ENCODE measurements at places on chromosomes 1 and 21.

DNA sequence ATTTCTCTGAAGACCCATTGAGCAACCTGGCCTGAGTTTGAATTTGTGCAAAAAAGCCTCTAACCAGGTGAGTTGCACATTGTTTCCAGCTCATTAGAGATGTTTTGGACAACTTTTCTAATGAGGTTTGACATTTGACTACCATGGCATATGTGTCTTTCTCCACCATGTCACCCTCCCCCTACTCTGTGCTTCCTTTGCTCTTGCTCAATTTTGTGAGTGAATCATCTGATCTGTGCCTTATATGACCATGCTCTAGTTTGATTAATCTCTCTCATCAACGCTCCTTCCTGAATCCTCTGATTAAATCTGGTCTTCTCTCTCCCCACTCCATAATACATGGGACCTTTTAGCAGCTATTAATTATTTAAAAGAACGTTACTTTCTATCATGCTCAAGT, 144.8 kb upstream of the SAMSN1 start:
- peak; percentile 43 for DNase-seq

GRCh38 chr1:208230668-208231529, 13.3 kb downstream of the PLXNA2 start:
- no peak for DNase-seq

- no peak for DNase-seq
Measured at GRCh38 chr1:63753591-63753990, 20.2 kb upstream of the ROR1 start.

DNA sequence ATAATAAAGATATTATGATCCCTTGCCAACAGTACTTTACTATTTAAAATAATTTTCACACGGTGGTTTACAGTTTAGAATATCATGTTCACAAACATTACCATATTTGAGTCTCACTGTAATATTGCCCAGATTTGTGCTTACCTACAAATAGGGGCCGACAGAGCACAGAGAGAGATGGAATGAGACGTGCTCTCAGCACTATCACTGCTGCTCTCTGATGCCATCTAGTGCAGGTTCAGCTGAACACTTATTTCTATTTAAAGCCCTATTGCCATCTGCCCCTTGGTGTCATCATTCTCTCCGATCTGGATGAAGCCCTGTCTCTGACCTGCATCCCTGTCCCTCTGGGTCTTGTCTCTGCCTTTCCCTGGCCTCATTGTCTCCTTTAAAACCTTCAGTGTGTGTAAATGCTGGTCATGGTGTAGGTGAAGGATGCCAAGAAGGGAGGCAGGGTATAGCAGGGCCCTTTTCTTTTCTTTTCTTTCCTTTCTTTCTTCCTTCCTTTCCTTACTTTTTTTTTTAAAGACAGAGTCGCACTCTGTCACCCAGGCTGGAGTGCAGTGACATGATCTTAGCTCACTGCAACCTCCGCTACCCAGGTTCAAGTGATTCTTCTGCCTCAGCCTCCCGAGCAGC, 6.9 kb upstream of the GPATCH4 start:
- DNase-seq: peak; percentile 79

- DNase-seq: peak; percentile 74
Measured at GRCh38 chr1:168225476-168226190, at the start of gene SFT2D2. SFT2D2 (plus strand) TSS chr1:168226004; CDS start chr1:168226080, 76 bp downstream.

- DNase-seq: no peak
Measured at GRCh38 chr1:242770366-242770765, 245.9 kb upstream of the PLD5 start.

GRCh38 chr1:85326851-85327250, 50.4 kb upstream of the BCL10 start:
- DNase-seq: no peak

GRCh38 chr1:223731133-223731770, 18.9 kb downstream of the CAPN2 start:
- DNase-seq: no peak

GRCh38 chr1:54376430-54377039, 29.7 kb downstream of the SSBP3 start:
- DNase-seq: no peak

- no peak for DNase-seq
Measured at GRCh38 chr1:66132324-66132723, 339.6 kb downstream of the PDE4B start.

DNA sequence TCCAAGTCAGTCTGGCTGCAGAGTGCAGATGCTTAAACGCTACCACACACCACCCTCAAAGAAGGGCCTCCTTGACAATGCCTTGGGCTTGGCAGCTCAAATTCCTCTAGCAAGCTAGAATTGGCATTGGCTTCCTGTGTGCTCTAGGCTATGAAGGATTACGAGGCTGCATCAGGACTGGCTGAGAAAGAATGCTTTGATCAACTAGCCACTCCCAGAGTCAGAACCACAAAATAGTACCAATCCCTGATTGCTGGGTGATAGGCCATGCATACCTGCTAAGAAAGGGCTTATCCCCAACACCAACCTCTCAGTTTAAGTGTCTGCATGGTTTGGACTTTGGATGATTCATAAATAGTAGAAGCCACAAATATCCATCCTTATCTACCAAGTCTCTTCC, 504.9 kb downstream of the OMA1 start:
- DNase-seq: no peak

DNA sequence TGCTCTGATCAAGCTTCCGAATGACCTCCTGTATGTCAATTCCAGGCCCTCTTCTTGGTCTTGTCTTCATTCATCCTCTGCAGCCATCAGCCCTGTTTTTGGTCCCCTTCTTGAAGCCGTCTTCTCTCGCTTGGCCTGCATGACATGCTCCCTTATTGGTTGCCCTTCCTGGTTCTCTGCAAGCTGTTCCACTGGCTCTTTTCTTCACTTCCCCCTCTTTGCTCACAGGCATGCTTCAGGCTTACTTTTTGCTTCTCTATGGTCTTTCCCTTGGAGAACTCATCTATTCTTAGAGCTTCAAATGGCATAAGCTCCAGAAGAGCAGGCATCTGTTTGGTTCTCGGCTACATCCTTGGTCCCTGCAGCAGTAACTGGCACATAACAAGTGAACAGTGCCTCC, 38.8 kb downstream of the PDPN start:
- DNase-seq: no peak

- no peak for DNase-seq
Measured at GRCh38 chr1:51378871-51379270, 48.5 kb upstream of the TTC39A start.

DNA sequence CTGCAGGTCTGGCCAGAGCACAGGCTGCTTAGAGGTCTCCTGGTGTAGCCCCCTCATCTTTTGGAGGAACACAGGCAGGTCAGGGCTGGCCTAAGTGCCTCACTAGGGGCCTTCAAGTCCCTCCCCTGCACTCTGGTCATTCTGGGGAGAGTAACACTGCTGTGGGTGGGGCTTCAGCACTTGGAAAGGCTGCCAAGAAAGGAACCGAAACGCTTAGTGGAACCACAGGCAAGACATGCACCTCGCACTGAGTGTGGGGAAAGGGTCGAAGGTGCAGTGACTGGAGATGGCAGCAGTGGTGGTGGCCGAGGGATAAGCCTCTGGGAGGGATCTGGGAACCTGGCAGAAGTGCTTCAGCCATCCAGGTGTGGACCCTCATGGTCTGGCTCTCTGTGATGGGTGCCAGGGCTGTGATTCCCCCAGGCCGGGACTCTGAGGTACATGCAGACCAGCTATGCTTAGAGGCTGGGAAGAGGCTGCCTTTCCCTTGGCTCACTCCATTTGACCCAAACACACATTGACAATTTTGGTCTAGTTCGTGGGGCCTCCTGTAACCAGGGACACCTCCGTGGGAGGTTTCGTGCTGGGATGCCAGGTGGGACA, 182.9 kb upstream of the CSF3R start:
- DNase-seq: no peak

- no peak for DNase-seq
Measured at GRCh38 chr1:156912861-156913808, 7.3 kb upstream of the LRRC71 start.

GRCh38 chr1:99648107-99648506, 2.2 kb downstream of the PALMD start:
- DNase-seq: no peak

GRCh38 chr1:65911679-65912078, 119.0 kb downstream of the PDE4B start:
- no peak for DNase-seq

DNA sequence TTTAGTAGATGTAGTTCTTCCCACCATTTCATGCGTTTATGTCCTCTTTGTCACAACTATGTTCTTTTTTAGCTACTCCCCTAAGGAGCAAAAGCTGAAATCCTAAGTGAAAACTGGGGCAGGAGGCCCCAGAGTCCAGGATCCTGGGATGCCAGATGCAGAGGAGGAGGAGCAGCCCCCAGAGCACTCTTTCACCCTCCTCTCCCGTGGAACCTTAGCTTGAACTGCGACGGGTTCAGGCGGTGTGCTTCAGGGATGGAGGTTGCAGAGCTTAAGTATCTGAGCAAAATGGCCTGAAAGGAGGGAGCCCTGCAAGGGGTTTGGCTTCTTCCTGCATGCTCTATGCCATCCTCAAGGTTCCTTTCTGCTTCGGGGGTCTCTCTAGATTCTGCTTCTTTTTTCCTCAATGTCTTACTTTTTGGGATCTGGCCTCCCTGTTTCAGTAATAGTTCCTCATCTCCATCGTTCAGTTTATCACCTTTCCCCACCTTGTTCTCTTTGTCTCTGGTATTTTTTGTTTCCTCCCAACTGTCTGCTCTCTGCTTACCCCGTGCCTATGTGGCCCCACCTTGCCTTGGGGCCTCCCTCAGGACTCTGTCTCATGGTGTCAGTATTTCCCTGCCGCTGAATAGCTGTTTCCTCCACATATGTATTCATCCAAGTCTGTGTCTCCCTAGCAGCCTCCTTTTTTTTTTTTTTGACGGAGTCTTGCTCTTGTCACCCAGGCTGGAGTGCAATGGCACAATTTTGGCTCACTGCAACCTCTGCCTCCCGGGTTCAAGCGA, 2.7 kb upstream of the NHLH1 start:
- no peak for DNase-seq

DNA sequence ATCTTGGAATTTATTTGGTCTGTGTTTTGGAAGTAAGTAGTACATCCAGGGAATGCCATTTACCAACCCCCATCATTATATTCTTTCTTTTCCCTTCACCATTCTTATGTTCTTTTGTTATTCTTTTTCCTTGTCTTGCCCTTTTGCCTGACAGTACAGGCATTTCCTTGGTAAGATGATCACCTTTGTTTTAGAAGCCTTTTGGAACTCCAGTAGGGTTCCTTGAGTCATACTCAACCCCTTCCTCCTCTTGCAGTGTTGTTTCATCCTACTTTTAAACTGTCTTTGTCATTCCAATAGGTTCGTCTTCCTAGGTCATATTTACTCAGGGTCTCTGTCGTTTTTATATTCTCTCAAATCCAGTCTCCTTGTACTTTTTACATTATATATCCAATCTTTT, 9.2 kb downstream of the MRPS21 start:
- no peak for DNase-seq

DNA sequence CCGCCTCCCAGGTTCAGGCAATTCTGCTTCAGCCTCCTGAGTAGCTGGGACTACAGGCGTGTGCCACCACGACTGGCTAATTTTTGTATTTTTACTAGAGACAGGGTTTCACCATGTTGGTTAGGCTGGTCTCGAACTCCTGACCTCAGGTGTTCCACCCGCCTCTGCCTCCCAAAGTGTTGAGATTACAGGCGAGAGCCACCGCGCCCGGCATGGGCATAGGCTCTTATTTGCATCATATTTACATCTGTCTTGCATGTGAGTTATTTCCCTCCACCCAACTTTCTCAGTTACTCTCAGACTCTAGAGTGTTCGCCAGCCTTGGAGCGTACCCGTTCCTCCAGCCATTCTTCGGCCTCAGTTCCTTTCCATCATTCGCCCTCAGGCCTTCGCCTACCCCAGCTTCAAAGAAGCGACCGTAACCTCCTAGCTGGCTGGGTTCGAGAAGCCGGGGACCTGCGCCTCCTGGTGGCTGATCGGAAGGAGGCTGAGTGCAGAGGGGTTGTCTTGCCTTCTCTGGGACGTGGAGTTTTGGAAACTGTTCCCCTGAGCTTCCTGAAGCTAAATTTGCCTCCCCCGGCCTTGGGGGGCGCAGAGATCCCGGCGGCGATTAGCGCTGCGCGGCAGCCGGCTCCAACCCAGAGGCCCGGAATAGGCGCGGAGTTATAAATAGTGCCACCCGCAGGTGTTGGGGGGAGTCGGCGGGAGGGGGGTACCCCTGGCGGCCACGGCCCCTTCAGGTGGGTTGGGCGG, 3.6 kb upstream of the ZBTB7B start:
- peak; percentile 62 for DNase-seq

DNA sequence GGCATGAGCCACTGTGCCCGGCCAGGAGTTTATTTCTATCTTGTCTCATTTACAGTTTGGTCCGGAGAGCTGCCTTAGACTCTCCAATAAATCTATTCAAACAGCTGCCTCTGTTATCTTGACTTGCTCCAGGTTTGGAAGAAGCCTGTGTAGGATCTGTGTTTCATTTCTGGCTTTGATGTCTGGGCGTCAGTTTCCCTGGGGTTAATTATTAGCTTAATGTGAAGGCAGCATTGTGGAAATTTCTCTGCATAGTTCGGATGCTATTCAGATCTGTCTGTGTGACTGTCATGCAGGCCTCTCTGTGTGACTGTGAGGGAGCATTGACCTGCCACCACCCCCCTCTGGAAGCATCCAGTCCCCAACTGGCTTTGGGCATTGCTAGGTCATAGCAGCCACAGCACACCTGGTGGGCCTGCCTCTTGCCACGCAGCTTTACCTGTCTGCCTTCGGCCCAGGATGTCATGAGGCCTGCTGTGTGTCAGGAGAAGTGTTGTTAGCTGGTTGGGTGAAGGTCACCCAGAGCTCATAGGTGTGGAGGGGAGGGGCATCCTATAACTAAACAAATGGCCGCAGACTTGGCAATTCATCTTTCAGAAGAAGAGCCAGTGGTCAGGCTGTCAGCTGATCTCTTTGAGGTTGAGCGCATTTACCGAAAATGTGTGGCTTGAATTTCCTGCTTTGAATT, 9.8 kb downstream of the IFNGR2 start:
- no peak for DNase-seq

DNA sequence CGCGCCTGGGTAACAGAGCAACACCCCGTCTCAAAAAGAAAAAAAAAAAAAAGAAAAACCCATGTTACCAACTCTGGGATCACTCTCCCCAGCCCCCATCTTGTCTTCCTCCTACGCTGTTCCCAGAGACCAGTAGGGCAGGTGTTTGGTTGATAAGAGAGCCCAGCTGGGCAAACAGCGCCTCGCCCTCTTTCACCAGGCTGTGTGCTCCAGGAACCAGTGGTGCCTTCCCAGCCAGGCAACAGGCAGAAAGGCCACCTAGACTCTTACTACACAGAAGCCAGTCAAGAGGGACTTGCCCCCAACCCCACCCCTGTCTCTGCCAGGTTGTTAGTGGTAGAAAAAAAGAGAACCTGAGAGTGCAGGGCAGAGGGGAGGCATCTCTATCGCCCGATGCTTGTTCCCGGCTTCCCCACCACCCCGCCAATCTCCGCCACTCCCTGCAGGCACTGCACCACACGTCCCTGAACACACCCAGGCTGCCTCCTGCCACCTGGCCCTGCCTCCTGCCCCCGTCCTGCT, 14.0 kb upstream of the CTRC start:
- DNase-seq: no peak

DNA sequence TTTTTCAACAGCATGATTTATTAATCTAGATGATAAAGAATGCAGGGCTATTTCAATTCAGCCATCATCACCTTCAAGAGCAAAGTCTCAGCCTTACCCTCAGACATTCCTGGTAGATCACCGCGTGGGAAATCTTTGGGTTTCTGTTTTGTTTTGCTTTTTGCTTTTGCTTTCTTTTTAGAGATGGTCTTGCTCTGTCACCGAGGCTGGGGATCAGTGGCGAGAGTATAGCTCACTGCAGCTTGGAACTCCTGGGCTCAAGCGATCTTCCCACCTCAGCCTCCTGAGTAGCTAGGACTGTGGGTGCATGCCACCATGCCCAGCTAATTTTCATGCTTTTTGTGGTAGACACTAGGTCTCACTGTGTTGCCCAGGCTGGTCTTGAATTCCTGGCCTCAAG, 289.7 kb downstream of the AJAP1 start:
- DNase-seq: no peak

Data from inflammatory macrophage (primary cell).